ENCODE measurements at places on chromosomes 2 and 18.

DNA sequence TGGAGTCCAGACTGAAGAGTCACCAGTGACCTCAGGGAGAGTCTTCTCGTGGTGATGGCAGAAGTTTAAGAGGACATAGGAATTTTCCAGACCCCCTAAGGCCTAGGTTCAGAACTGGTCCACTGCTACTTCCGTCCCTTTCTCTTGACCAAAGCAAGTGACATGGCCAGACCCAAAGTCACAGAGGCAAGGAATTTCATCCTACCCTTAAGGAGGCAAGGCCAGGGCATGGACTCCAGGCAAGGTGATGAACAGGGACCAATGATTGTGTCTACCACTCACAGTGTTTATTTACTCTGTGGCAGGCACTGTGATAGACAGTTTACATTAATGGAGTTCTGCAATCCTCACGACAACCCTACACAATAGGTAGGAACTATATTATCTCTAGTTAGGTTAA is 265.1 kb downstream of the GLI2 start:
- DNase-seq: no peak

DNA sequence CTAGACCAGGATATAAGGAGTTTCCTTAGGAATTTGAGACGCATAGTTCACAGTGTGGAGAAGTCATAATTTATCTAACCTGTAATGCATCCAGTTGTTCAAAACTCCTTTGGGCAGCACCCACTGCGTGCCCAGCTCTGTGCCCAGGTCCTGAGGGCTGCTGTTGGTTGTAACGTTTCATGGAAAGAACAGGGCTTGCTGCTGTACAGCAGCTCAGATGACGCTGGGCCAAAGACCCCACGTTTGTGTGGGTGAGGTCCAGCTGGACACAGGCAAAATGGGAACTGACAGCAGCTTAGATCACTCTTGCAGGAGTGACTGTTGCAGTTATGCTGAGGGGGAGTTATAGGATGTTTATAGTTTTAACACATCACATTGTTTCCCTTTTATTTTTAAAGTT is 30.0 kb upstream of the HS6ST1 start:
- DNase-seq: no peak

DNA sequence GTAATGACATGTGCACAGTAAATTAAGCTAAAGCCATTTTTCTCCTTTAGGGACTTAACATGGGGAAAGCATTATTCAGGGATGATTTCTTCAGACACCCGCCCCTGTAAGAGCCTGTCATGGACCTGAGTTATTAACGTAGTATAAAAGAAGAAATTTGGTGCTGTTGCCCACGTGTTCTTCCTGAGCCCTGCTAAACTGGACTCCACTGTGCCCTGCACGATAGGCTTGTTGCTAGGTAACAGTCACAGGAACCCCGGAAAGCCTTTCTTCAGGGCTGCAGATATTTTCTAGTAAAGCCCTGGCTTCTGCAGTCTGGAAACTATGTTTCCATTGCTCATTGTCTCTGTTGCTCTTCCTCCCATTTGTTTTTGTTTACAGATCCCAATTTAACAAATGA is 157.9 kb downstream of the LRRC30 start:
- DNase-seq: no peak

DNA sequence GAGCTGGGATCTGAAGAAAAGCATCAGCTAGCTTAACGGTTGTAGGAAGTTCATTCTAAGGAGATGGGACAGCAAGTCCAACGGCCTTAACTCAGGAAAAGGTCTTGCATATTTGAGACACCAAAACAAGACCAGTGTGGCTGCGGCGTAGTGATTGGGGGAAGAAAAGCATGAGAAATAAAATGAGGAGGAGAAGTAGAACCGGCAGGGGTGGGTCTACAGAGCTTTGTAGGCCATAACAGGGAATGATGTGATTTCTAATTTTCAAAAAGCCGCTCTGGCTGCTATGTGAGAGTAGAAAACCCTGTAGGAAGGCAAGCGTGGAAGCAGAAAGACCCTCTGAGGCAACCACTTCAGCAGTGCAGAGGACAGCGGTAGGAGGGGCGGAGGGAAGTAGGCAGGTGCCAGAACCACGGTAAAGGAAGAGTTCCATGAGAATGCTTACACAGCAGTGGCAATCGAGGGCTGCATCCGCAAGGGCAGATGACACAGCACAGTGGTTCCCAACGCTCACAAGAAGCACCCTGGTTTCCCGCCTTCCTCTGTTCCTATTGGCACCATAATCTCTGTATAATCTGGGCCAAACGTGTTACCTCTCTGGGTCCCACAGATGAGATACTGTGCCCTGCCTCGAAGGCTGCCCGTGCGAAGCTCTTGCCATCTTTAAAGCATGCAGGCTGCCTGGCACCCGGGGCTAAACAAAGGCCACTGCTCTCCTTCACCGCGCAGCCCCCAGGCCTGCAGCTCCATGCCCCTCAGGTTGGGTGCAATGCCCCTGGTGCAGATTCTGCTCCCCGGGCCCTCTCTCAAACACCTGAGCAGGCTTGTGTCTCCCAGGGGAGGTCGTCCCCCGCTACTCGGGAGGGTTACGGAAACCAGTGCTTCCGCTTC is 795 bp downstream of the ANKRD39 start:
- no peak for DNase-seq

- DNase-seq: no peak
Observed at GRCh38 chr2:17476830-17477229, 41.4 kb downstream of the RAD51AP2 start.

- no peak for DNase-seq
Observed at GRCh38 chr2:55620123-55620779, 2.8 kb upstream of the PPP4R3B start.

GRCh38 chr2:158498749-158499136 is 42.0 kb downstream of the PKP4 start:
- no peak for DNase-seq

- no peak for DNase-seq
Observed at GRCh38 chr2:181025004-181025403, 44.6 kb downstream of the UBE2E3 start.

DNA sequence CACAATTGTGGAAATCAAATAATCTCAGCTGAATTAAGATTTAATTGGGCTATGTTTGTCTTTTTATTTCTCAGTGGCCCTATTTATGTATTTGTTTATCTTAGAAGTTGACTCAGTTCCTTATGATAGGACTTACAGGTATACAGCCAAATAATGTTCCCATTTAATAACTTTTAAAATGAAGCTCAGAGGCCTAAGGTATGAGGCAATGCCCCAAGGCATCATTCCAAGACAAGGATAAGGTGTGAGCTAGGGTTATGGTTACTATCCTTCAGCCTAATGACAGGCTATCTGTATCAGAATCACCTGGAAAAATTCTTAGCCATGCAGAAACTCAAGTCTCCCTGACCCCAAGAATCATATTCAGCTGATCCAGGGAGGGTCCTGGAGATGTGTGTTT is 7.4 kb upstream of the NRBP1 start:
- DNase-seq: no peak

DNA sequence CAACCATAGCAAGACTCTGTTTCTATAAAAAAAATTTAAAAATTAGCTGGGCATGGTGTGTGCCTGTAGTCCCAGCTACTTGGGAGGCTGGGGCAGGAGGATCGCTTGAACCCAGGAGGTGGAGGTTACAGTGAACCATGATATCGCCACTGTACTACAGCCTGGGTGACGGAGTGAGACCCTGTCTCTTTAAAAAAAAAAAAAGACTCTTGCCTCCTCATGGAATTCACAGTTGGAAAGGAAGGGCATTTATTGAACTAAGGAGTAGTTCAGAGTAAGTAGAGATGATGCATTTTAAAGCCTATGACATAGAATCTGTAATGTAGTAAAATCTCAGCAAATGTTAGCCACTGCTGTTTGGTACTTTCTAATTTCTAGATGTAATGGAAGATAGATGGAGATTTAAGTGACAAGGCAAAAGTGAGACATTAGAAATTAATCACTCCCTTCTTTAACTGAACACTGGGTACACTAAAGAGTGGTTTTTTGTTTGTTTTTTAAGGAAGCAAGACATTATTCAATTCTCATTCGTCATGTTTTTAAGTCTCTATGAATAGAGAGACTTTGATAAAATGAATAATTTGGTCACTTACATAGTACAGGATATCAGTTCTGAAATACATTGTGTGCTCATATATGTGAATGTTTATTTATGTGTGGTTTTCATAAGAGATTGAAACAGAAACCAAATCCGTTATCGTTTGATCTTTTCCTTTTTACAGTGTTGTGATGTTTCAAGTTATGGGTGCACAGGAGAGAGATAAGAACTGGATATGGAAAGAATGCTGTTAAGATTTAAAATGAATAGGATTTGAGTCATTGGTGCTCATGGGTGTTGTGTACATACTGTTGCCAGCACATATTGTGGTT is 186.1 kb upstream of the STON1 start:
- DNase-seq: no peak

GRCh38 chr2:137250401-137250800 is 485.1 kb downstream of the THSD7B start:
- no peak for DNase-seq

DNA sequence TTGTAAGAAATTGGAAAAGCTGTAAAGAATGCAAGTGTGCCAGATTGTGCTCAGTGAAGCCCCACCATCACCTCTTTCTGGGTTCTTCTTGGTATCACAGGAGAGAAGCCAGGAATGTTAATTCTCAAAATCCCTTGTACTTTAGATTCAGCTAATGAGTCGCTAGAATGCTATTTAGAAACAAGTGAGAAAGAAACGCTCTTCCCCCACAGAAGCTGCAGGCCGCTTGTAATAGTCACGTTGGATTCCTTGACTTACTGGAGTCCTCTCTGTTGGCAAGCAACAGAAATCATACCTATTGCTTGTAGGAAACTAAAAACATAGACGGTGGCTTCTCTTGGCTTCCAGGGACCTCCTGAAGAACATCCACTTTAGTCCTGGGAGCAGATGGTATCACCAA is 375.6 kb upstream of the LRATD1 start:
- DNase-seq: no peak

GRCh38 chr2:85953476-85953875 is 64.7 kb upstream of the ST3GAL5 start:
- no peak for DNase-seq

GRCh38 chr2:44545005-44545404 is 183.3 kb downstream of the CAMKMT start:
- DNase-seq: no peak

- DNase-seq: no peak
Observed at GRCh38 chr2:196249860-196250259, 78.5 kb upstream of the STK17B start.

- no peak for DNase-seq
Observed at GRCh38 chr2:165576409-165577154, 107.1 kb downstream of the CSRNP3 start.

DNA sequence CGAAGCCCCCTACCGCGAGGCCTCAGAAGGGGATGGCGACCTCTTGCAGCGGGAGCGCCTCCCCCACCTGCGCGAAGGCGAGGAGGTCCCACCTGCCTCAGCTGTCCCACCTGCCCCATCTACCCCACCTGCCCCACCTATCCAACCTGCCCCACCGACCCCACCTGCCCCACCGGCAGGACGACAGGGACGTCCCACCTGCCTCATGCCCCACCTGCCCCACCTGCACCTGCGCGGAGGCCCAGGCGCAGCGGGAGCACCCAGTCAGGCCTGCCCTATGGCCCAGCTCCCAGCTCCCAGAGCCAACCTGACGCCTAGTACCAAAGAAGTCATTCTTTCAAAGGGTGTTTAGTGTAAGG is 489.1 kb upstream of the SMIM21 start:
- DNase-seq: no peak

- no peak for DNase-seq
Observed at GRCh38 chr18:36734596-36734995, 94.2 kb downstream of the TPGS2 start.

DNA sequence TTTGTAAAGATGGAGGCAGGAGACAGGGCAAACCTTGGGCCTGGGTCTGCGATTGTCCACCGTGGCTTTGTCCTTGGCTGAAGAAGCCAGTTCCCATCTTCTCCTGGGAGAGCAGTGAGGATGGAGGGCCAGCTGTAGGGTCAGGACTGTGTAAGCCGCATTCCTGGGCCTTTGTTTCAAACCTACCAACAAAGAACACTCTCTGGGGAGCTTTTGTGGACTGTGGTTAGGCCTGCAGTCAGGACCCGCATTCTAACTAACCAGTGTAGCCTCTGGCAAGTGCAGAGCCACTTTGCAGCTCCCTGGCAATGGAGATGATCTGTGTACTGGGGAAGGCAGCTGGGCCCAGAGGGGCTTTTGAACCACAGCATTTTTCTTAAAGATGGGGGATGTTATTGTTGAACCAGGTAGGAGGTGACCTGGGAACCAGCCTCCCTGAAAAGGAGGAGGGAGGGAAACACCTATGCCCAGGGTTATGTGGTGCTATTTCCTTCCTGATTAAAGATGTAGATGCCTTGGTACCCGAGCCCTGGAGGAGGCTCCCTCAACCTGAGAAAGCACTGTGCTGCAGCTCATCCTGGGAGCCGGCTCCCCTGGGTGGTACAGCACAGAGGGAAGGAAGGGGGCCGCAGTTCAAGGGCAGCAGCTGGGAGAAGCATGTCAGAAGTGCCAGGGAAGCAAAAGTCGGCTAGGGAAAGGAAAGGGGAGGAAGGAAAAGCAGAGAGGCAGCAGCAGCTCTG is 12.7 kb upstream of the SMAD4 start:
- no peak for DNase-seq

GRCh38 chr2:227095346-227095745 is 68.7 kb downstream of the COL4A4 start:
- DNase-seq: no peak

GRCh38 chr18:39966275-39966674 is 1988.8 kb upstream of the PIK3C3 start:
- DNase-seq: no peak

DNA sequence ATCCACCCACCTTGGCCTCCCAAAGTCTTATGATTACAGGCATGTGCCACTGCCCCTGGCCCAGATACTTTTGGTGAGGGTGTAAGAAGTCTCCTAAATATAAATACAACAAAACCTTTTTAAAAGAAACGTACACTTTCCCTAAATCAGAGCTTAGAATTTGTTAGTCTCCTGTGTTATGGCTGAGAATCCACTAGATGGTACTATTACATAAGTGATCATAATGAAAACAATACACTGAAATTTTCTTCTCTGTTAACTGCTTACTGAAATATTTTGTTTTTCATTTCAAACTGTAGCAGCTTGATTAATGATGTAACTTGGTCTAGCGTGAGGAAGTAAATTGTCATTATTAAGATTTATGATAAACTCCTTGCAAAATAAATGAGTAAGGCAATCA is 74.8 kb upstream of the FAM98A start:
- DNase-seq: no peak

DNA sequence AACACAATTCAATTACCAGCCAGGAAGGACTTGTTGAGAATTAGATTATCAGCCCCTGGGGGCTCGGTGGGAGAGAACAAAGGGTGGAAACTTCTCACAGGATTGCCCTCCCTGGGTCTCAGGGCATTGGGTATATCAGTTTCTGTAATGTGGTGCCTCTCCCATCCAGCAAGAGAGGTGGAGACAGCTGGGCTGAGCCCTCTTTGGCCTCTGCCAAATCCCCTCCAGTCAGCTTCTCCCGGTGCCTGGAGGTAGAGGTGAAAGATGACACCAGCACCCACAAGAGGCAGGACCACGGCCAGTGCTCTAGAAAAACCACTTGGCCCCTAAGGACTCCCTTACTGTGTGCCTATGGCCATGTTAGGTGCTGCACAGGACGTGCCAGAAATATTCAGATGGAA is 179.7 kb downstream of the HAUS1 start:
- no peak for DNase-seq

GRCh38 chr18:75643083-75643482 is 215.6 kb upstream of the SMIM21 start:
- DNase-seq: no peak
